ENCODE measurements at places on chromosomes 7 and 10. TPM values are rescaled to one million over a fixed set of nuclear protein-coding genes. Genes with fewer than 3 reads are reported as not detected.

DNA sequence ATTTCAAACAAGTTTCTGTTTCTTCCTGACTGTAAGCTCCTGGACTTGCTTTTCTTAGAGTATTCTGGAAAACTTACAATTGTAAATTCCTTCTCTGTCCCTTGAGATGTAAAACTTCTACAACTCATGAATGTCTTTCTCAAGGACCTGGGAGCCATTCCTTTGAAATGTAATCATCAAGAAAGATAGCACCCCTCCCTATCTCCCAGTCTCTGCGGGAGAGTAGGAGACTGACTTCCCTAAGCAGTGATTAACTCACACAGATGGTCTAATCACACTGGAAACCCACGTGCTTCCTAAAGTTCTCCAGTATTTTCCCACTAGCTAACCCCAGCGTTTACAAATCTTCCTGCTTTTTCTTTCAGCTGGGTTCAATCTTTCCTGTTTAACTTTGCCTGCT, 549.4 kb downstream of the SORCS1 start:
- DNase-seq = peak; percentile 16

Gene ANXA8
- total RNA-seq = not detected

- no peak for DNase-seq
Observed at GRCh38 chr7:98864731-98865453, 4.9 kb downstream of the TMEM130 start.

DNA sequence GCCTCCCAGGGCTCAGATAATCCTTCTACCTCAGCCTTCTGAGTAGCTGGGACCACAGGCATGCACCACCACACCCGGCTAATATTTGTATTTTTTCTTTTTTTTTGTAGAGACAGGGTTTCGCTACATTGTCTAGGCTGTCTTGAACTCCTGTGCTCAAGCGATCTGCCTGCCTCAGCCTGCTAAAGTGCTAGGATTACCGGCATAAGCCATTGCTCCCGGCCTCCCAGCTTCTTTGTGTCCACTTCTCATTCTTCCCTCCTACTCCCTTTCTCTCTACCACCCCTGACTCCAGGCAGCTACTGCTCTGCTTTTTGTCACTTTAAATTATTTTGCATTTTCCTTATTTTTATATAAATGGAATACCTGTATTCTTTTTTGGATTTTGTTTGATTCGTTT, 83.4 kb downstream of the PALS2 start:
- DNase-seq = no peak

DNA sequence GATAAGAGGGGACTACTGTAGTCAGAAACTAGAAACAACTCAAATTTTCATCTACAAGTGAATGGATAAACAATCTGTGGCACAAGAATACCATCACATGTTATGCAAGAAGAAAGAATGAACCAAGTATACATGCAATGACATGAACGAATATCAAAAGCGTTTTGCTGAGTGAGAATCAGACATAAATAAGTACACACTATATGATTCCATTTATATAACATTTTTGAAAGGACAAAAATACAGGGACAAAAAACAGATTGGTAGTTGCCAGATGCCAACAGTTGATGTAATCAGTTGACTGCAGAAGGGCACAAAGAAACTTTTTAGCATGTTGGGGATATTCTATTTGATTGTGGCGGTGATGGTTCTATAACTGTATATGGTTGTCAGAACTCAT, 33.6 kb downstream of the CTNNA3 start:
- DNase-seq = no peak

Gene SPDYE11
- not detected for total RNA-seq

Gene FKBP6
- not detected for total RNA-seq

- DNase-seq = no peak
Observed at GRCh38 chr10:120132811-120133210, 240.3 kb downstream of the SEC23IP start.

- peak; percentile 6 for DNase-seq
Observed at GRCh38 chr7:93232673-93233018, 480 bp downstream of the VPS50 start.

GRCh38 chr7:87513735-87514335, 38.4 kb upstream of the ABCB4 start:
- DNase-seq = no peak

Gene TEX47
- total RNA-seq = not detected

- no peak for DNase-seq
Observed at GRCh38 chr10:89813546-89813945, 112.2 kb downstream of the KIF20B start.

GRCh38 chr7:15491361-15491760, 70.5 kb downstream of the AGMO start:
- DNase-seq = no peak

Gene CACNA2D1
- total RNA-seq = 14.9 TPM

Gene CALY
- 2.2 TPM for total RNA-seq

Gene NUDT13
- 1.3 TPM for total RNA-seq

DNA sequence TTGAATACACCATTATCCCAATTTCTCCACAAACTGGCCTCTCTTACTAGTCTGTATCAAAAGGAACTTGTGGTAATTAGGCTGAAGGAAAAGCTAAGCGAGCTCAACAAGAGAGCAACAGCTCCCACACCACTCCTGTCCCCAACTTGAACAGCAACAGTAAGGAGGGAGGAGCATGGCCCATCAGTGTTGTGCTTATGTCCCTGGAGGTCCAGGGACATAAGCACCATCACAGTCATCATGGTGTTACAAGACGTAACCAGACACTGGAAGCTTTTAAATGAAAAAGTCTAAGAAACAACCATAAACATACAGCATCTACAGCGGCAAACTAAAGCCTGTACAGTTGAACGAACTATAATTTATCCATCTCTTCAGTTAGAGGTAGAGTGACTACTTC, 989 bp downstream of the ERLIN1 start:
- peak; percentile 26 for DNase-seq

DNA sequence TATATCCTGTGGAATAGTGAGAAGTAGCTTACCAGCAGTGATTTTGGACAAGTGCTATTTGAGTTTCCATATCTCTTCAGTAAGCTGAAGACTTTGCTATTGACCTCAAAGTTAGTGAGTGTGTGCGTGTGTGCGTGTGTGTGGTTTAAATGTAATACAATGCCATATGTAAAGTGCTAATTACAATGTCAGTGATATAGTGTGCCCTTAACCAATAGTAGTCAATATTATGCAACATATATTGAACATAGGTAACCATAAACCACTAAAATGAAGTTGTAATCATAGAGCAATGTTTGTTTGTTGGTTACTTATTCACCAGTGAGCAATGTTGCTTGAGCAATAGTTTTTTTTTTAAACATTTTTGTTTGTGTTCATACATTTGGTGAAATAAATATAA, 309.4 kb downstream of the NXPH1 start:
- DNase-seq = no peak

- DNase-seq = no peak
Observed at GRCh38 chr10:128873411-128874054, 593.5 kb upstream of the MGMT start.

DNA sequence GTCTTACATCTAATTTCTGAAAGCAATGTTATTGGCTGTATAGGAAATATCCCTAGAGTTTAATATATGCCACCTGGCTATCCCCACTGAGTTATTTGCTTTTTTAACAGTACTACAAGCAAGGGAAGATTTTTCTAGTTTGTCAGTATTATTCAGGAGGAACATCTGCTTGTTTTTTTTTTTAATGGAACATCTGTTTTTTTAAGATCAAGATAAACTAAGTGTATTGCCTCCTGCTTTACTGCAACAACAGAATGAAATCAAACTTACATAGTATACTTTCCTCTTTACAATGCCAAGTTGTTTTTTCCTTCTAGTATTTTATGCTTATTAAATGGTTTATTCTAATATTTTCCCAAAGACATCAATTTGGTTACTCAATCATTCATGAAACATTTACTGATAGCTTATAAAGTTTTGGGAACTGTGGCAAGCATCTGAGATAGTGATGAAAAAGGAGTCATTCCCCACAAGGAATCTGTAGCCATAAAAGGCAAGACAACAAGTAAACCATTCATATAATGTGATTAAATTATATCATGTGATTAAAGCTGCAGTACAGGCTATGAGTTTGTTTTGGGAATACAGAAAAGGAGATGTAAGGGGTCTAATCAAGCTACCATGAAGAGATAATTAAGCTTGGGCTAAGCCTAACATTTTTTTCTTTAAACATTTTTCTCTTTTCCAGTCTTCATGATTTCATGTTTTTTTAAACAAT, 17.4 kb downstream of the MTPN start:
- DNase-seq = no peak

DNA sequence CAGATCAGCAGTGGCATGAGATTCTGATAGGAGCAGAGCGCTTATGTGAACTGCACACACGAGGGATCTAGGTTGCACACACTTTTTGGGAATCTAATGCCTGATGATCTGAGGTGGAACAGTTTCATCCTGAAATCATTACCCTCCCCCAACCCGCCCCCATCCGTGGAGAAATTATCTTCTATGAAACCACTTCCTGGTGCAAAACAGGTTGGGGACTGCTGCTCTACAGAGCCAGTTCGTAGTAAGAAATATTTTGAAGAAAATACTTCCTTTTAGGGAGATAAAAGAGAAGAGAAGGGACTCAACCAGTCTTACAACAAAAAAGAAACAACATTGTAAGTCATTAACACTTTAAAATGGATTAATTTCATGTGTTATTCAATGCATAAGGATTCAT, 1308.2 kb downstream of the GATA3 start:
- DNase-seq = no peak

GRCh38 chr7:95481271-95482165, 4.2 kb upstream of the ASB4 start:
- DNase-seq = no peak

Gene SLC13A4
- 2.3 TPM for total RNA-seq

- no peak for DNase-seq
Observed at GRCh38 chr7:42274053-42274452, 37.0 kb upstream of the GLI3 start.

DNA sequence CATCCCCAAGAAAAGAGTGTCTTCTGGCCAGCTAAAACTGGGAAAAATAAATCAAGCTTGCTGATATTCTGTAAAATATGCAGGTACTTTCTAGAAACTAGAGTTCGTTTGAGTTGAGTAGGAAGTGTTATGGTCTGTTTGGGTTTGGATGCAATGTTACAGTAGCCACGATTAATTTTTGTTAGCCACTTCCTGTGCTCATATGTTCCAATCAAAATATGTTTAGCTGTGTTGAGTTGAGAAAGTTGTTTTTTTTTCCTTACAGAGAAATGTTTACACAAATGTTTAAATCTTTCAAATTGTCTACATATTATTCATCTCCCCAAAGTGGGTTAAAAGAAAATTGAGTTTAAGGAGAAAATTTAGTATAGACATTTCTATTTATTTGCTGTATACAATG, 11.3 kb upstream of the LAMB1 start:
- DNase-seq = no peak

GRCh38 chr10:46092524-46093081, 46.5 kb upstream of the MSMB start:
- DNase-seq = no peak

DNA sequence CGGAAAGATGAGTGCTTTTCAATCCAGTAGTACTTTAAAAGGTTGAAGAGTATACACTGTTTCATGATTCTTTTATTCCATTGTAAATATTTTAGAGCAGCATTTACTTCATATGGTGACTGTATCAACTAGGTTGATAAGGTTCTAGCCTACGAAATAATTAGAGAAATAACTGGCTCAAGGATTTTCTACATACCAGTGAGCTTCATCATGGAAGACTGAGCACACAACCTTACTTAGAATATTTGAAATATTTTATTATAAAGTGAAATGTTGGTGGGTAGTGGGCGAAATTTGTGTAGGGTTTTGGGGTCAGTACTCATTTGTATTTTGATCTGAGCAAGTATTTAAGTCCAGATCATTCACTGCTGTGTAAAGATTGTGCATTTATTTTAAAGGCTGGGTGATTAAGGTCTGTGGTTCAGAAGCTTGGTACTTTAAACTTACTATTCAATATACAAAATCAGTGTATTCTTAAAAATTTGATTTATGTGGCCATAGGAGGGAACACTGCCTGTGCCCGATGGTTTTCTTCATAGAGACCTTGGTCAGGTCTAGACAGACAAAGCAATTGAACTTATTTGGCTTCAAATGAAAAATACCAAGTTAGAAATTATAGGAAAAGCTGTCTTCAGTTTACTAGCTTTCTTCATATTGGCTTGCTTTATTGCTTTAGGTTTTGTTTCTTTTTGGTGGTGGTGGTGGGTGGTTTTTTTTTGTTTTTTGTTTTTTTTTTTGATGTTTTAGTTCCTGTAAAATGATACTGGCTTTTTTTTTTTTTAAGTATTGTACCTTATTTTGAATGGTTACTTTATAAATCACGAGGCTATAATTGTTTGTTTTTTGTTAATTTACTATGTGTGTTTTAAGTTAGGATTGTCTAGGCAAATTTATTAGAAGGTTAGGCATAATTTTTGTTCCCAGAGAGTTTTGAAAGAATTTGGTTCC, 3.0 kb downstream of the KMT2E start:
- DNase-seq = no peak

DNA sequence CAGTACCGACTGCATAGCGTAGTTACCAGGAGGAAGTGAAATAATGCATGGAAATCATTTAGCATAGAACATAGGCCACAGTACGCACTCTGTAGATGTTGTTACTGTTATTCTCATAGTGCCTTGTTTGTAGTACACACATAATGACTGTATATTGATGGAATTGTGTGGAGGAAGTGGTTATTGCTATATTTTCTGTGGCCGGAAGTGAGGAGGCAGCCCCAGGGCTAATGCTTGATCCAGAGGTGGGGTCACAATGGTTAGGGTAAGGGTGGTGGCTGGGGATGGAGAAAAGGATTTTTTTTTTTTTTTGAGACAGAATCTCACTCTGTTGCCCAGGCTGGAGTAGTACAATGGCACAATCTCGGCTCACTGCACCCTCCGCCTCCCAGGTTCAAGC, 4.5 kb upstream of the MGAM start:
- no peak for DNase-seq

- DNase-seq = no peak
Observed at GRCh38 chr10:78231939-78232338, 198.3 kb downstream of the RPS24 start.

DNA sequence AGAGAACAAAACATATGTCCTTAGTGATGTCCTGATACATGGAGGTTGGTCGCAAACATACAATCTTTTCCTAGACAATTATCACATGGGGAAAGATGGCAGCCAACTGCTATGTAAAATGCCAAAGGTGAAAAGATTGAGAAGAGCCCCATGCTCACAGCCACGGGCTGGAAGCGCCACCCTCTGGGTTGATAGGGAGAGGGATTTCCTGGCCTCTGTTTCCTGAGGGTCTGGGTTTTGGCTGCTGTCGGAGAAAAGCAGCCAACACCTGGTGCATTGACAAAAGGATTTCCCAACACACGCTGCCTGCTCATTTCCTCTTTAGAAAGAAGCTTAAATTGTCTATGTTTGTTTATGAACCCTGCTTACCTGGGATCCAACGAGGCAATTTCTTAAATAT, 43.8 kb downstream of the ITIH5 start:
- DNase-seq = peak; percentile 54

GRCh38 chr10:94402204-94402842, at the start of gene TBC1D12:
TSS of gene TBC1D12 (plus strand) at chr10:94402541. CDS start at chr10:94402614, 73 bp downstream.
- DNase-seq = peak; percentile 94

Gene CYP17A1
- not detected for total RNA-seq

Gene OGDHL
- 31.9 TPM for total RNA-seq
